ENCODE measurements at places on chromosomes 13 and 19.

DNA sequence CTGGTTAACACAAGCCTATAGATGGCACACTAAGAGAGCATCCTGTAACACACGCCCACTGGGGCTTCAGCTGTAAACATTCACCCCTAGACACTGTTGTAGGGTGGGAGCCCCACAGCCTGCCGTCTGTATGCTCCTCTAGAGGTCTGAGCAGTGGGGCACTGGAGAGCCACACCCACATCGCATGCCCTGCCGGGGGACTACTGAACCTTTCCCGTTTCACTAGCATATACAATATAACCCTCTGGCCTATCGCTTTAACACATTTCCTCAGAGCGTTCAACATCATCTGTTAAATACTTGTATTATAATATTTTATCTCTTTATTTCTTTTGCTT lies 73.4 kb downstream of the PCDH9 start:
- no peak for DNase-seq

- DNase-seq = no peak
Observed at GRCh38 chr13:102710261-102710679, 15.4 kb upstream of the METTL21C start.

GRCh38 chr19:3398114-3398899 lies 31.9 kb downstream of the NFIC start:
- no peak for DNase-seq

DNA sequence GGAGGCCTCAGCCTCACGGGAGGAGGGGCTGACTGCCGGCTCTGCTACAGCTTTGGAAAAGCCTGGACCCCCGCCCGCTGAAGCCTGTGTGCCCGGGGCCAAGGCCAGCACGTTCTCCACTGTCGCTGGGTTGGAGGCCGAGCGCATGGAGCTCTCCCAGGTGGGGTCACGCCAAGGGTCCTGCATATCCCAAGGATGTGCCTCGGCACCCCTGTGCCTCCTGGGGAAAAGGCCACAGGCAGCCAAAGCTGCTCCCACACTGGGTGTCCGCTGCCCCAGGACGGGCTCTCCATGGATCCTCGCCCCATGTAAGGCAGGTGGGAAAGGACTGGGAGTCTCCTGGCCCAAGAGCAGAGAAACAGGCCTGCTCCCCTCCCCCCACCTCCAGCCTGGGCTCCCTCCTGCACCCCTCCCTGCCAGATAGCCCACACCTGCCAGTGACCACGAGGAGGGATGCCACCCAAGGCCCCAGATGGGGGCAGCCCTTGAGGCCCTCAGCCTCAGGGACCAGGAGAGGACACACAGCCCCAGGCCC lies 64.0 kb downstream of the MLLT1 start:
- DNase-seq = no peak

- DNase-seq = no peak
Observed at GRCh38 chr13:97526556-97526955, 92.6 kb downstream of the RAP2A start.

- DNase-seq = peak; percentile 89
Observed at GRCh38 chr19:48513289-48514122, 1.9 kb upstream of the LMTK3 start.

GRCh38 chr19:41449865-41450178 lies 6.9 kb downstream of the ERICH4 start:
- no peak for DNase-seq

DNA sequence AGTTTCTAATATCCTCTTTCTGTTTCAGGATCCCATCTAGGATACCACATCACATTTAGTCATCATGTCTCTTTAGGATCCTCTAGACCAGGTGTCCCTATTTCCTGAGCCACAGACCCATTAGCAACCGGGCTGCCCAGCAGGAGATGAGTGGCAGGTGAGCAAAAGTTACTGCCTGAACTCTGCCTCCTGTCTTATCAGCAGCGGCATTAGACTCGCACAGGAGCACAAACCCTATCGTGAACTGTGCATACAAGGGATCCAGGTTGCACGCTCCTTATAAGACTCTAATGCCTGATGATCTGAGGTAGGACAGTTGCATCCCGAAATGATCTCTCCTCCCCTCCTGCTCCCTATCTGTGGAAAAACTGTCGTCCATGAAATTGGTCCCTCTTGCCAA lies 7.8 kb upstream of the CEBPG start:
- no peak for DNase-seq

DNA sequence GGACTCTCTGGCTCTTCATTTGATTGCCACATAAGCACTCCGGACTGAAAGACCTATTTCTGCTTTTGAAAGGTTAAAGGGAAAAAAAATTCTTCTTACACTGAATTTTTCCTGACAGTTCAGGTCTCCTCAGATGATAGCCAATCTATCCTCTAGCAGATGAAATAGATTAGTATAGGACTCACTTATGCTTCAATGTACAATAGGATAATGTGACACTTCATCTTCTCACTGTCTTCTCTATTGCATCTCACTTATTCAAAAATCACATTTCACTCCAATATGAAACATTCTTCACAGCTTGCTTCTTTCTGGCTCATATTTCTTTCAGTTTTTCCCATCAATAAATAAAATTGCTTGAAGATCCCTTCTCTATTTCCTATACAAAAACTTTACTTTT lies 860.9 kb upstream of the SLITRK6 start:
- DNase-seq = no peak

DNA sequence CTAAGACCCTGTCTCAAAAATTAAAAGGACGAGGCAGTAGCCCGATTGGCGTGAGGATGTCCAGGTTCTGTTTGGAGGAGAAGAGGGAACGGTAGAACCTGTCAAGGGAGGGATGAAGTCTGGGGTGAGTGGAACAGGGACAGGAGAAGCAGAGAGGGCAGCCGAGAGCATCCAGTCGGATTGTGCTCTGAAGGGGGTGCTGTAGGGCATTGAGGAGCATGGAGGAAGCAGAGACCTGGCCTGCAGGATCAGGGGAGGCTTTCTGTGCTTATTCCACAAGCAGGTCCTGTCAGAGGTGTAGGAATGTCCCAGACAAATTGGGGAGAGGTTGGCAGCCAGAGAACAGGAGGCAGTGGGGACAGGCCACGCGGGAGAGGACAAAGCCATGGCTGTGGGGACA lies 14.1 kb downstream of the AP2A1 start:
- DNase-seq = no peak

DNA sequence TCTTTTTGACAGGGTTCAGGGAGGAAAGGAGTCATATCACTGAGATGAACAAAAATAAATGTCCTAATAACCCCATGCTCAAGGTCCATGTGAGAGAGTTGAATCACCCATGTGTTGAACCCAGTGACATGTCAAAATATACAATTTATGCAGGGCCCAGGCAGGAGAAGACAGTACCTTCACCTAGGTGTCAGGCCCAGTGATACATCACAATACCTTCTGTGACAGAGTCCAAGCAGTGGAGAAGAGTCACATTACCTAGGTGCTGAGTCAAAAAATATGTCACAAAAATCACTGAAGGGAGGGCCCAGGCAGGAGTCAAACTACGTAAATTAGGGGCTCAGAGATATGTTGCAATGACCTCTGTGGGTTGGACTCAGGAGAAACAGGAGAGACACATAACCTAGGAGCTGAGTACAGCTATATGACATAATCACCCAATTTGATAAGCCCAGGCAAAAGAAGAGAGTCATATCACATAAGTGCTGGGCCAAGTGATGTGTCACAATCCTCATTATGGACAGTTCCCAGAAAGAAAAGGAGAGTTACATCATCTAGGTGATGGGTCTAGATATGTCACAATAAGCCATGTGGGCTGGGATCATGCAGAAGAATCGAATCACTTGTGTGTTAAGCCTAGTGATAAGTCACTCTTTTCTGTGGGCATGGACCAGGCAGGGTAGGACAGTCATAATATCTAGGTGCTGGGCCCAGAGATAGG lies 13.8 kb upstream of the ZNF724 start:
- DNase-seq = no peak

GRCh38 chr19:31119951-31120690 lies 229.1 kb downstream of the TSHZ3 start:
- DNase-seq = no peak

DNA sequence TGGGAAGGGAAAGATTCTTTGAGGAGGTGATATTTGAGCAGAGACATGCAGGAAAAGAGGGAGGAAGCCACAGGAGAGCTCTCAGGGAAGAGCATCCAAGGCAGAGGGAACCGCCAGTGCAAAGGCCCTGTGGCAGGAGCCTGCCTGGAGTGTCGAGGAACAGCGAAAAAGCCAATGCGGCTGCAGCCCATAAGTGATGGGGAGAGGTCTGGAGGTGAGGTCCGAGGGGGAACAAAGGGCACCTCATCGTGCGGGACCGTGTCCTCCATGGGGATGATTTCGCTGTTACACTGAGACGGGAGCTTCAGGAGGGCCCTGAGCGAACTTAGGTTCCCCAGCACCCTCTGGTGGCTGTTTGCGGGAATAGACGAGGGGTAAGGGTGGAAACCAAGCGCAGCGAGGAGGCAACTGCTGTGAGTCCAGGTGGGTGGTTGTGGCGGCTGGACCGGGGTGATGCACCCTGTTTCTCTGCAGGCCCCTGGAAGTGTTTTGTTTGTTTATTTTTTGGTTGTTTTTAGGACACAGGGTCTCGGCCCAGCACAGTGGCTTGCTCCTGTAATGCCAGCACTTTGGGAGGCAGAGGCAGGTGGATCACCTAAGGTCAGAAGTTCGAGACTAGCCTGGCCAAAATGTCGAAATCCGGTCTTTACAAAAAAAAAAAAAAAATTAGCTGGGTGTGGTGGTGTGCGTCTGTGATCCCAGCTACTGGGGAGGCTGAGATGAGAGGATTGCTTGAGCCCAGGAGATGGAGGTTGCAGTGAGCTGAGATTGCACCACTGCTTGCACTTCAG lies 5.9 kb upstream of the EHD2 start:
- DNase-seq = peak; percentile 87

- DNase-seq = no peak
Observed at GRCh38 chr19:16265890-16266585, 58.6 kb upstream of the KLF2 start.

DNA sequence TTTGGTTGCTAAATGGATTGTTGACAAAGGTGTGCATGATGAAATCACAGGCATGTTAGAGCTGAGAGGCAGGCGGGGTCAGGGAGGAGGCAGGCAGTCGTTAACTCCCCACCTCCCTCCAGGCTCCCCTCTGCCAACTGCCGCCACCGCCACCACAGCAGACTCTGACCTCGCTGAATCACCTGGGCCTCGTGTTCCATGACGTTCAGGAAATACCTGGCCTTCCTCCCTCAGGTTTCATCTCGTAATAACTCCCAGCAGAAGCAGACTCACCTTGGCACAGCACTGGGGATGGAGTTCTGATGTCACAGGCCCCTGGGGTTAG lies 198.5 kb downstream of the KATNAL1 start:
- peak; percentile 74 for DNase-seq
